SK-N-SH (cell line): ENCODE measurements at places on chromosomes 16 and 17.

DNA sequence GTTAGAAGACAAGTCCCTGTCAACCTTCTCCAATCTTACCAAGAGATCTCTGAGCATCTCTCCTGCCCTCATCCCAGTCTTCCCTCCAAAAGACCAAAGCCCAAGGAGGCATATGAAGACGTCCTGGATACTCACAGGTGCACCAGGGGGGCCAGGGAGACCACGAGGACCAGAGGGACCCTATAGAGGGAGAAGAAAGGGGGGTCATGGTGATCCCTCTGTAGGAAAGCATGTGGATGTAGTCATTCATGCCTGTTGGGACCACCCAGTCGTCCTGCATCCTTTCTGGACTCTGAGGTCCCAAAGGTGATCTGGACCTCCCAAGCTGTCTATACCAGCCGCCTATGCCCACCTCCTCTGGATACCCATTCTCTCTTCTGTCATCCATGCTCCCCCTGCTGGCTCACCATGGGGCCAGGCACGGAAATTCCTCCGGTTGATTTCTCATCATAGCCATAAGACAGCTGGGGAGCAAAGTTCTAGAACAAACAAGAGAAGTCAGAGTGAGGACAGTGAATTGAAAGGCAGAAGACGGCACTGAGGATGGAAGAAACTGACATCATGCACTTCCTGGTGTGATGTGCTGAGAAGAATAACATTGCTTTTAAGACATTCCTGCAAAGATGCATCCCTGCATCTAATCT, 3.3 kb downstream of the COL1A1 start:
- peak; percentile 89 for DNase-seq

DNA sequence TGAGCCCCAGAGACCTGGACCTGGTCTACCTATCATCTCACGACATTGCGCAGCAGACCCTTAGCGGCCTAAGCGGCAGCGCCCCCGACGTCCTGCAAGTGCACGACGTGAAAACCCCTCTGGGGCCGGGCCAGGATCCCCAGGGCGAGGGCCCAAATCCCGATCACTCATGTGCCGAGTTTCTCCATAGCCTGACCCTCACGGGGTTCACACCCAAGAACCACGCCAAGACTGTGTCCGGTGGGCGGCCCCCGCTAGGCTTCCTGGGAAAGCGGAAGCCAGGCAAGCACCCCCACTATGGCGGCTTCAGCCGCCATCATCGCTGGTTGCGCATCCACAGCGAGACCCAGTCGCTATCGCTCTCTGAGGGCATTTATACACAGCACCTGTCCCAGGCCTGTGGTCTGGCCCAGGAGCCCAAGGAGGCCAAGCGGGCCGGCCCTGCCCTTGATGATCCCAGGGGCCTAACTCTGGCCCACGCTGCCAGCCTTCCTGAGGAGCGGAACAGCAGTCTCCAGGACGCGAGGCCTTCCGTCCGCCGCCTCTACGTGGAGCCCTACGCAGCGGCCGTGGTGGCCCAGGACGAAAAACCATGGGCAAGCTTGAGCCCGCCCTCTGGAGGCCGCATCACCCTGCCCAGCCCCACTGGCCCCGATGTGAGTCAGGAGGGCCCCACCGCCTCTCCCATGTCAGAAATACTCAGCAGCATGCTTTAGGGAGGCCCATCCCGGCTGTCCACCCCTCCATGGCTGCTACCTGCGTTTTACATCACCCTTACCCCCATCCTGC, 82.8 kb upstream of the NOG start:
- DNase-seq = no peak

DNA sequence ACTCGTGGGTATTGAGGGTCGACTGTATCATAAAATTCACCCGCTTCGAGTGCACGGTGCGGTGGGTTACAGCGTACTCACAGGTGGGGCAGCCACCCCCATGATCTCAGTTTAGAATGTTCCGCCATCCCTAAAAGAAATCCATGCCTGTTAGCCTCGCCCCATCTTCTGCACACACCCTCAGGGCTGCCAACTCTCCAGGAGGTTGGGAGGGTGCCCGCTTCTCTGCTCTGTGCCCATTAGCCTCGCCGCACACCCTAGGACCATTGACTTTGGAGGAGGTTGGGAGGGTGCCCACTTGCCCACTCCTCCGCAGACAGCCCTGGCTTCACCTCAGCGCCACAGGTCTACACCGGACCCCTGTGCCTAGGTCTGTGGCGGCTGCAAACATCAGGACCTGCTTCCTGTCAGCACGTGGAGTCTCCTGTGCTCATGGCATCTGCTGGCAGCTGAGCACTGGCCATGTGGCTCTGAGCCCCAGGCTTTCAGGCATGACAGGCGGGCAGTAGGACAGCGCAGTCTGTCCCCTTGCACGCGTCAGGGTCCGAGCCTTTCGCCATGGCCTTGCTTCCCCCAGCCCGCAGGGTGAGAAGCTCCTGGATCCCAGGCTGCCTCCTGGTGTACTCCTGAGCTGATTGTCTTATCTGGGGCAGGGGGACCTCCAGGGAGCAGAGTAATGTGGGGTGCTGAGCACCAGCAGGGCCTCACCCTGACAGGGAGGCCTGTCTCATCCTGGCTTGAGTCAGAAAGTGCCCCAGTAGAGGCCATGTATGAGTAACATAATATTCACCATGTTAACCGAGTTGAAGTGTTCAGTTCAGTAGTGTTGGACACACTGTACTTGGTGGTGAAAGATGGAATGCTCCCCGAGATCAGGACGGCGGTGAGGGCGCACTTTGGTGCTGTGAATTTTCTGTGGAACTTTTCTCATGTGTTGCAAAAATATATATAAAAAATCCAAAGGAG, 21.9 kb downstream of the NME3 start:
- DNase-seq = no peak

- no peak for DNase-seq
Measured at GRCh38 chr16:50102051-50102746, 36.4 kb downstream of the HEATR3 start.

- DNase-seq = peak; percentile 55
Measured at GRCh38 chr17:81667754-81668153, 1.2 kb downstream of the CCDC137 start.

GRCh38 chr17:57350266-57350665, 93.9 kb downstream of the MSI2 start:
- DNase-seq = no peak

DNA sequence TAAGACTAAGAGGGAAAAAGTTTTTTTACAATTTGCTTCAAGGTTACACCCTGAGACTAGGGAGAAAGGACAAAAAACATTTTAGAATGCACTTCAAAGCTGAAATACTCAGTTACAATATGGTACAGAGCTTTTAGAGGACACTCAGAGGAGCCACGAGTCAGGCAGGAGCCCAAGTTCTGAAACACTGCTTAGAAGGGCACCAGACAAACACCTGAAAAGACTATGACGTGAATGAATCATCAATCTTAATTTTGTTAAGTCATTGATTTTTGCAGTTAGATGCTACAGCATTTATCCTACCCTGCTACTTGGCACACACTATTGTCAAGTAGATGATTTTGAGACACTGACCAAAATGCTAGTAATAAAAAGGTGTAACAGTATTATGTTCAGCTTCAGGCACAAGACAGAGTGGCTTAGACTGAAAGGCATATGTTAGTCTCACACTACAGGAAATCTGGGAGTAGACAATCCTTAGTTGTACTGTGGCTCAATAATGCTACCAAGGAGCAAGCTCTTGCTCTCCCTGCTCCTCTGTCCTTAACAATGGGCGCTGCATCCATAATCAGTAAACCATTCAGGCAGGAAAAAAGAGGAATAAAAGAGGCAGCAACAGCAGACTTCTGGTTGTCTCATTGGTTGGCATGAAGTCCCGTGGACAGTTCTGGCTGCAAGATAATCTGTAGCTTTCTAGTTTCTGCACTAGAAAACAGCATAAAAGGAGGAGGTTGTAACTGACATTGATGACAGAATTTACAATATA, 151.8 kb downstream of the ABCA8 start:
- DNase-seq = no peak
